Right ventricle myocardium superior (tissue), 1 donor: ENCODE measurements at places on chromosomes 2 and 18.

DNA sequence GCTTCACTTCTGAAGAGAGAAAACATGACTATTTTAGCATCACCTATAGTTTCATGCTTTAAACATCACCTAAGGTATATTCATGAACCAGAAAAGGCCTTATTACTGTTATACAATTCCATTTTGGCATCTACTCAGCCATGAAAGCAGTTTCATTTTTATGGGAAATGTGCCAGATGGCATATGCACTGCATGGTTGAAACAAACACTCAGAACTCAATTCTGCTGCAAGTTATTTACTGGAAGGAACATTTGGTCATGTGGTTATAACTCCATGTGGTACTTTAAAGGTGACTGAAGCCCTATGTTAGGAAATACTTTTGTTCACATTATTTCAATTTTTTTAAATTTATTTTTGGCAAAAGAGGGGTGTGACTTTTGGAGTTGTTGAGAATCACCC is 287.5 kb upstream of the CRIM1 start:
- no peak for DNase-seq

- DNase-seq, result no peak
Observed at GRCh38 chr2:158100411-158100810, 1.3 kb upstream of the UPP2 start.

GRCh38 chr2:221677688-221678087 is 105.6 kb upstream of the EPHA4 start:
- DNase-seq, result no peak

GRCh38 chr2:25043241-25043867 is 1.5 kb downstream of the EFR3B start:
- no peak for DNase-seq

- DNase-seq, result no peak
Observed at GRCh38 chr2:144663207-144663606, 143.3 kb upstream of the ZEB2 start.

DNA sequence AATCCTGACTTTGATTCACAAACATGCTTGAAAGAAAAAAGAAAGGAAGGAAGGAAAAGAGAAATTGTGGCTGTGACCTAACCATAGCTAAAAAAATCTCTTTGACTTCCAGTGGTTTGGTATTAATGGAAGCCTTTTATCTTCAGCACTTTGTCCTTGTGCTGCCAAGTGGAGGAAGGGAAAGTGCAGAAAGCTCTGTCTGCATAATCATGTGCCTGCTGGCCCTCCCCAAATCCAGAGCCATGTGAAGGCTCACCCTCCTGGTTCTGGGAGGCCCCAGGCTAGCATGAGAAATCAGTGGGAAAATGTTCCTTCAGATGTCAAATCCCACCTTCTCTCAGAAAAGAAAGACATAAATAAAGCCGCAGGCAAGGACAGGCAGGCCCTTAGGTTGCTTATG is 48.3 kb upstream of the BMPR2 start:
- DNase-seq, result no peak
